ENCODE measurements at places on chromosomes 6 and 20.
A peak's percentile ranks its signal among the peaks of the same experiment; 100 is the strongest.

DNA sequence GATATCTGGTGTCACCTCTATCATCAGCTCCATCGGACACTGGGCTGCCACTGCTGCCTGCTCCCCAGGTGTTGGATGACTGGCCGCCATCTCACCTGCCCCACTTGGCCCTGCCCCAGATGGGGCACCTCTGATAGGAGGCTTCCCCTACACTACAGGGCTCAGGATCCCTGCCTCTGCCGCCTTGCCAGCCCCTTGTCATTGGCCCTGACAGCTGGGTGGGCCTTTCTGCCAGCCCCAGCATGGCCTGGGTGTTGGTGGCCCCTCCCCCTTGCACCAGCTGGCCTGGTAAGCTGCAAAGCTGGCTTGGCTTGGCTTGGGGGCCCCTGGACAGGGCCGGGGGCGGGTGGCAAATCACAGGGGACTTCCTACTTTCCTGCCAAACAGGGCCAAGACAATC, 10.6 kb downstream of the PACSIN1 start:
- no peak for DNase-seq

- DNase-seq: peak; percentile 17
Measured at GRCh38 chr6:168370310-168370991, 50.9 kb upstream of the DACT2 start.

- DNase-seq: peak; percentile 65
Measured at GRCh38 chr20:38805502-38805957, at the start of gene PPP1R16B. Gene PPP1R16B (plus strand): TSS chr20:38805697. CDS start chr20:38835926, 30,229 bp downstream.

GRCh38 chr20:15494851-15495250, 1078.4 kb downstream of the KIF16B start:
- no peak for DNase-seq

DNA sequence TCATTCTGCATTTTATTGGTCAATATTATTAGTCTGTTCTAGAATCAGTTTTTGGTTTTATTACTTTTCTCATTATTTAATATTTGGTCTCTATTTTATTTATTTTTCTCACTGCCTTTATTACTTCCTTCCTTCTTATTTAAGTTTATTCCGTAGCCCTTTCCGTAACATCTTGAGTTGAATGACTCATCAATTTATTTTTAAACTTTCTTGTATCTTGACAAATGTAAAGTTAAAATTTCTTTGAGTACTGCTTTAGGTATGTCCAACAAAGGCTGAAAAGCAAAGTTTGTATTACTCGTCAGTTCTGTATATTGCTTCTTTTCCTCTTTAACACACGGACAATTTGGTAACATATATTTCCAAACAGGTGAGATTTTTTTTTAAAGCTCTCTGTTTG, 192.0 kb downstream of the CD109 start:
- no peak for DNase-seq

- DNase-seq: no peak
Measured at GRCh38 chr20:20060234-20060998, 8.1 kb downstream of the CFAP61 start.

- no peak for DNase-seq
Measured at GRCh38 chr6:25370178-25371036, 91.2 kb downstream of the CARMIL1 start.

GRCh38 chr20:45373353-45374100, 4.6 kb downstream of the TP53TG5 start:
- peak; percentile 90 for DNase-seq

DNA sequence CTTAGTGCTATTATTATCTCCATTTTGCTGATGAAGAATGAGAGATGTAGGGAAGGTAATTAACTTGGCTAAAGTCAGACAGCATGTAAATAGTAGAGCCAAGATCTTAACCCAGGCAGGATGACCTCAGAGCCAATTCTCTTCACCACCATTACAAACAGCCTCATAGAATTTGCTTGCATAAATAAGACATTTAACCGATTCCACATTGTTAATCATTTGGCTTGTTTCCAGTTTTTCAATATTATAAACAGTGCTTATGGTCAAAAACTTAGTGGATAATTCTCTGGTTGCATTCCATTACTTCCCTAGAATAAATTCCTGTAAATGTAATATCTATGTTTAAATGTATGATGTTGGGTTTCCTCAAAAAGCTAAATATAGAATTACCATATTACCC, 19.1 kb upstream of the PRDM1 start:
- no peak for DNase-seq

- no peak for DNase-seq
Measured at GRCh38 chr6:80217794-80218193, 111.3 kb downstream of the BCKDHB start.

- DNase-seq: no peak
Measured at GRCh38 chr6:70236343-70236742, 66.5 kb downstream of the COL9A1 start.

DNA sequence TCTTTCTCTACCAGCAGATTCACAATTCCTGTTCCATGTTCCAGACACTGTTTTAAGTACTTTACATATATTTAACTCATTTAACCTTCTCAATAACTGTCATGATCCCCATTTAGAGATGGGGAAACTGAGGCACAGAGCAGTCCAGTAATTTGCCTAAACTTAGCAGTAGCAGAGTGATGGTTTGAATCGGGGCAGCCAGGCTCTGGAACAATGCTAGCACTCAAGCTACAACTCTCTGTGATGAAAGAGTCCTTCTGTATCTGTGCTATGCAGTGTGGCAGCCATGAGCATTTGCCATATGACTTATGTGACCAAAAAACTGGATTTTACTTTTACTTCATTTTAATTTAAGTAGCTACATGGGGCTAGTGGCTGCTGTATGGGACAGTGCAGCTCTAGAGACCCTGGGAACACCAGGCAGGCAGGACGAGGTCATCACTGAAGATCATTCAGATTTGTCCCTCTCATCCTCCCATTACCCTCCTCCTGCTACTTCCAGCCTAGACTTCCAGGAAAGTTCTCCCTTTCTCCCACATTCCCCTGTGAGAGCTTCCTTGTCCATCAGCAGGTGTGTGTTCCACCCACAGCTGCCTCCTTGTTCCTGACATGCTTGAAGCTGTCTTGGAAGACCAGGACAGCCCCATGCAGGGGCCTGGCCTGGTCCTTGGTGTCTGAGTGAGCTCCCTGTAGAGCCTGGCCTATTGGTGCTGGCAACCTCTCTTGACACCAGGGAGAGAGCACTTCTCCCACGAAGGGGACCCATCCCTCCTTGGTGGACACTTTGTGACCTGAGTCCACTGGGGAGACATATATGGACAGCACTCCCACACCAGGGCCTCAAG, 157.0 kb downstream of the MRPL14 start:
- no peak for DNase-seq

DNA sequence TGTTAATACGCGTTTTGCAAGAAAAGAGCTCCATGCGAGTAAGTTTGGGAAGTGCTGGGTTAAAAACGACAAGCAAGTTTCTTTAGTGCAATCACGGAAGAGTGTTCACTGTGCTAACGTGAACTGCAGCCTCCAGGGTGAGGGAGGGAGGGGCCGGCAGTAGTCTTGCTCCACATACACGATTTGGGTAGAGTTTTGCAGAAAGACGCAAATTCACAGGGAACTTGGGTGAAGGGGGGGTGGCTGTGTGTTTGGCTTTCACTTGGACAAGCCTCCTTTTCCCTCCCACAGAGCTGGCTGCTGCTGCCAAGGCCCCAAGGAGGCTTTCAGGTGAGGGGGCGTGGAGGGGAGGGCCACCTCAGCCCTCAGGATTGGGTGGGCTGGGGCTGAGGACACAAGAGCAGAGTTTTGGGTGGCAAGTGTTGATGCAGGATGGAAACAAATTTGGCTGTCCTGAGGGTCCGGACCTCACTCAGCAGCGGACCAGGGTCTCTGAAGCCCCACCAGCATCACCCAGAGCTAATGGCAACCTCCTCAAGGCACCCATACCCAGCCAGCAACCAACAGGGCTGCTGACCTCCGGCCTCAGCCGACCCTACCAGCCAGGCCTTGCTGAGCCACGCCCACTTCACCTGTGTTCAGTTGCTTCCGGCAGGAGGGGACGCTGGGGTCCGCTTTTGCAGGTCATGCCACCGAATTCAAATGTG, 204.5 kb downstream of the ERMARD start:
- no peak for DNase-seq

DNA sequence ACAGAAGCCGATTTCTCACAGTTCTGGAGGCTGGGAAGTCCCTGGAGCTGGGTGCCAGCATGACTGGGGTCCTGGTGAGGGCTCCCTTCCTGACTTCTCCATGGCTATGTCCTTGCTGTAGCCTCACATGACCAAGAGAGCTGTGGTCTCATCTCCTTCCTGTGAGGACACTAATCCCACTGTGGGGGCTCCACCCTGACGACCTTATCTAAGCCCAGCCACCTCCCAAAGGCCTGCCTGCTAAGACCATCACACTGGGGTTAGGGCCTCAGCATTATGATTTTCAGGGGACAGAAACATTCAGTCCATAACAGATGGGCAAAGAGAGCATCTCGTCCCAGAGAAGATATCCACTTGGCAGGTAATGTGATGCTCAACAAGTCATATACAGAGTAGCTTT, 16.8 kb downstream of the RPP40 start:
- no peak for DNase-seq

DNA sequence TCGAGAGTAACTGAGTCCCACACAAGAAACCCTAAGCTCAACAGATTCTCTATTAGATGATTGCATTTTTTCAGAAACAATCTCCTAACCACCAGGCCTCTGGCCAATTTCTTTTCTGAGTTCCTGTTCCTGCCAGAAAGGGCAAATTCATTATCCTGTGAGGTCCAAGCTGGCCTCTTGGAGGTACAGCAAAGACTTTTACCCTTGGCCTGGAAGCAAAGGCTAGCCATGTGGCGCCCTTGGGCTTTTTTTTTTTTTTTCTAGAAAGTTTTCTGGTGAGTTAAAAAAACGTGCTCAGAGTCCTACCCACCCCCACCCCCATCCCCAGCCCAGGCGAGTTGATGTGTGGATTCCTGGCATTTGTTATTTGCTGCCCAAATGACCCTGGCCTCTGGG, 59.0 kb upstream of the EEF1A1 start:
- no peak for DNase-seq

DNA sequence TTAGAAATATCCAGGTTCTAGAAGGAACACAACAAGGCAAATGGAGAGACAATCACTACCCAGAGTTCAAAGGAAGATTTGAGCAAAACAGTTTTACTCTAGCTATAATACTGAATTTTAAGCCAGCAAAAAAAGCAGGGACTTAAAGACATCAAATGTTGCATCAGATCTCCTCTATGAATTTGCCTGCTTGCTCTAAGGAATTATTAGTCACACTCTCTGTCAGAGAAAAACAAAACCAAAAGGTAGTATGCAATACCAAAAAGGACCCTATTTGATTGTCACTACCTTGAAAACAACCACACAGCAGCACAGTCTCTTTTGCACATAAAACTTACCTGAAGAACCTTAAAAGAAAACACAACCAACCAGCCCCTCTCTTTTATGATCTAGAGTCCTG, 46.3 kb downstream of the BTBD9 start:
- no peak for DNase-seq

DNA sequence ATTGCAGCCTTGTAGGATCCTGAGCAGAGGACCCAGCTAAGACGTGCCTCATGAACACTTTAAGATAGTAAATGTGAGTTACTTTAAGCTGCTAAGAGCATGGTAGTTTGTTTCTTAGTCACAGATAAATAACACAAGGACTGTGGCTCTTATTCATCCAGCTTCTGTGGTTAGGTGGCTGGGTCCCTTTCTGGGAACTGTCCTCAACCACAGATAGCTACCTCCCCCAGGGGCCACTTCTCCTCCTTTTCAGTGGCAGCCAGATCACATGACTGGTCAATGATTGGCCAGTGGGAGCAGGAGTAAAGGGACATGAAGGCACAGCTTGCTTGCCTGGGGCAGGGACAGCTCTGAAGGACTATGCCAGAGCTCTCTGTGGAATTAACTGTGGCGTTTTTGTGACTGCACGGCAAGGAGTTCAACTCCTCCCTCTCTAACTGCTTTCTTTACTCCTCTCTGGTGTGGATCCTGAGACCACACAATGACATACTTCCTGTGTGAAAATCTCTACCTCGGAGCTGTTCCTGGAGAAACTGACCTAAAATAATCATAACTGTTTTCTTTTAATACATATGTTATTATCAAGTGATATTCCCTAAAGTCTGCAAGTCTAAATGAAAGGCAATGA, 76.5 kb downstream of the NRN1 start:
- DNase-seq: no peak

DNA sequence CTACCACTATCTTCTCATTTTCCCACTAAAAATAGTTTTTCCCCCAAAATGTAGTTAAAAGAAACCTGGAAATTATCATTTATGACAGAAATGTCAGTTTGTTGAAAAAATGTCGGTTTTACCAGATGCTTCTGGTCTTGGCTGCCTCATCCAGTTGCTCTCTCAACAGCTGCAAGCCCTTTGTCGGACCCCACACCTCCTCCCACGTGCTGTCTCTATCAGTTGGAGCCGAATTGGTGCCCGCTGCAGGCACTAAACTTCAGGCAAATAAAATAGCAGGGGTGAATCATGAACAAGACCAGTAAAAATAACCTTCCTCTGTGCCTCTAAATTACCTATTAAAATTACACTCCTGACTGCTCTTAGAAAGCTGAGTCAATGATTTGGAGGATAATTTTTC, 129.5 kb upstream of the CEP162 start:
- DNase-seq: no peak

GRCh38 chr20:61464307-61465303, 212.5 kb downstream of the CDH4 start:
- DNase-seq: no peak

DNA sequence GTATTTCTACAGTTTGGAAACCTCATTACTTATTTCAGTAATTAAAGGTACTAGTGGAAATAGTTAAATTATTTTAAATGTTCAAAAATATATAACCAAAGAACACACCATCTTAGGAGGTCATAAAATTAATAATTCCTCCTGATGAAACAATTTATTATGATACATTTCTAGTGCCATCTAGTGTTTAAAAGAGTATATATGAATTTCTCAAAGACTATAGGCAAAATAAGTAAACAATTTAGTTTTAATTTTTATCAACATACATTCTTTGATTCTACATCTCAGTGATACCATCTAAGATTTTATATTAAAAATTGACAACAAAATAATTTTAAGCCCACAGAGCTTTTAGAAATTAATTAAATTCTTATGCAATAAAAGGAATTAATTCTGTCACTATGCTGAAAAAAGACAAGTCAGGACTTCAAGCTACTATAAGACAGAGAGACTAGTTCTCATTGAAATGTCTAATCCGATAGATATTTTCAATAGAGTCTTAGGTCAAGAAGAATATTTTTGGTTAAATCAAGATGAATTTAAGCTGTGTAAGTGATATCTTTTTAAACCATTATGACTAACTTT, 107.8 kb upstream of the RNF217 start:
- DNase-seq: no peak

- DNase-seq: no peak
Measured at GRCh38 chr20:79565-79964, 7.9 kb upstream of the DEFB125 start.

- DNase-seq: no peak
Measured at GRCh38 chr6:13614126-13614925, 809 bp upstream of the NOL7 start.

Data from CD4-positive, alpha-beta T cell treated with Interleukin-6 at 100 ng/mL for 8 hours (primary cell).